Camera-type eye (tissue), 1 donor: ENCODE measurements at places on chromosomes 3 and 15. TPM values are rescaled to one million over a fixed set of nuclear protein-coding genes. Genes with fewer than 3 reads are reported as not detected.

Gene CSPG4
- total RNA-seq = 25.8 TPM

Gene GPR176
- total RNA-seq = 19.8 TPM

Gene GOLGA6L1
- total RNA-seq = not detected

Gene SENP7
- 102 TPM for total RNA-seq

Gene CACNA2D3
- 4.9 TPM for total RNA-seq

Gene AGTR1
- total RNA-seq = 3.5 TPM

Gene PAQR5
- total RNA-seq = 3.1 TPM

Gene STT3B
- 191 TPM for total RNA-seq

Gene KLHL6
- total RNA-seq = 2.5 TPM

Gene PIF1
- 5.7 TPM for total RNA-seq

Gene CCDC174
- total RNA-seq = 32.8 TPM
